ENCODE measurements at places on chromosomes 11 and 22.

- DNase-seq = no peak
Observed at GRCh38 chr22:35808377-35808776, 90.7 kb downstream of the APOL5 start.

DNA sequence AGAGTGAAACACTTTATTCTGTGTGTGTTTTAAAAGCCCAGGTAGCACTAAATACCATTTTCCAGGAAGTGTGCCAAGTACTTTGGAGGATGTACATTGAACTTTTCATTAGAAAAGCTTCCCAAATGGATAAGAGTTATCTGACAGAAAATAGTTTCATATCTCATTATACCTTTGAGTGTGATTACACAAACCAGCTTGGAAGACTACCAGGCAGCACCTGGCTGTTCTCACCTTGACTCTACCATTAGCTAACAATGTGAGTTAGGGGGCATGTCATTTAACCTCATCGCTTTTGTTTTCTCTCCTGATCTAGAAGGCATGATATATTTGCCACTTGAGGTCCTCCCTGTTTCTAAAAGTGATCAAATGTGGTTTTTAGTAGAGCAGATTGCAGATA lies 50.2 kb downstream of the GRM5 start:
- DNase-seq = no peak

DNA sequence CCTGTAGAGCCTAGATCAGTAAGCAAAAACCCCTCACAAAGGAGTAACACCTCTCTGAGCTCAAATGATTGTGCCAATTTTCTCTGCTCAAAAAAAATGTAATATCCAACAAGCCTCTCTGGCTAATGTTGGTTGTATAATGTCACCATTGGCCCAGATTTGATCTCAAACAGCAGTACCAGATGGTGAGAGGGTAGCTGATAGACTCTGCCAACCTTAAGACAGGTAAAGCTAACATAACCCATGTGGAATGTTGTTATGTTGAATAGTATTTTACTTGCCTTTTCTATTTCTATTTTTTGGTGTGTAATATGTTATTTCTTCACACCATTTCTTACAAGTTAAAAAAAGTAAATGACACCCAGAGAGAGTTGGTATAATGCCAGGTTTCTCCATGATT lies 166.7 kb upstream of the GUCY1A2 start:
- DNase-seq = no peak

GRCh38 chr11:12137938-12138731 lies 27.7 kb downstream of the MICAL2 start:
- DNase-seq = no peak

- DNase-seq = no peak
Observed at GRCh38 chr11:62926680-62927455, 5.7 kb upstream of the CHRM1 start.

- DNase-seq = no peak
Observed at GRCh38 chr11:15551901-15552851, 437.5 kb downstream of the INSC start.

- DNase-seq = no peak
Observed at GRCh38 chr11:47971501-47971900, 8.9 kb upstream of the PTPRJ start.

DNA sequence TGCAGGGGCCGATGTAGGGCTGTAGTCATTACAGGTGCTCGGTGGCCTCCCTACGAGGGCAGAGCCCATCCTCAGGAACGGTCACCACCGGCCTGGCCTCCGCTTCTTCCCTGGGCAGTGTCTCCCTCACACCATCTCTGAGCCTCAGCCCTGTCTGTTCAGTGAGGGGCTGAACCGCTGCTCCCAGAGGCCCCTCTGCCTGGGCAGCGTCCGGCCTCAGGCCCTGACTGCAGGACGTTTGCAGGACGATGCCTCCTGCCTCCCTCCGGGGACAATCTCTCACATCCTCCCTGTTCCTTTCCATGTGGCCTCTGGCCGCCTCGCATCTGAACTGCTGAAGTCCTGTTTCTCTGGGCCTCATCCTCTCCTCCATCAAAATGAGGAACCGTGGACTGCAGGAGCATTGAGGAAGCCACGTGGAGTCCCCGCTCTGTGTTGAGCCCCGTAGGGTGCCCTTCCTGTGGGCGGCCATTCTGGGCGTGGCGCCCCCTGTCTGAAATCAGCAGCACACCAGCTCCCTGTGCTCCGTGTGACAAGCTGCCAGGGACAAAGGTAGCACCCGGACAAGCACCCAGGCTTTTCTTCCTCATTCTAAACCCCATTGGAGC lies 933.5 kb downstream of the BRD1 start:
- DNase-seq = no peak

- no peak for DNase-seq
Observed at GRCh38 chr22:30704978-30705377, 10.3 kb downstream of the OSBP2 start.

GRCh38 chr11:44972746-44973435 lies 22.2 kb upstream of the TP53I11 start:
- no peak for DNase-seq

DNA sequence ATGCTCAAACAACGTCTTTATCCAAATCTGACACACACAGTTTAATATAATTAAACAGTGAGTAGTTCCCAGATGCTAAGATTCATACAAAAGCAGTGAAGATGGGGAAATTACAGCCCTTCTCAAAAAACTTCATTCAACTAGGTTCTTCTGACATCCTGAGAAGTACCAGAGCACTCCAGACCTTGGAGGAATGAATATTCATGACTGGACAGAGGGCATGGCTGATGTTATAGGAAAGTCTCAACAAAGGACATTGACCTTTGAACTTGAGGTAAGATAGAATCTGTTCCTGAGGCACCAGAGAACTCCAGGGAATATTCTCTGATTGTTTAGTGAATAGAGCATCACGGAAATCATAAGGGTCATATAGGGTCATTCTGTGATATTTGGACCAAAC lies 106.4 kb upstream of the SLC5A12 start:
- no peak for DNase-seq

- DNase-seq = no peak
Observed at GRCh38 chr11:71330996-71331395, 78.6 kb upstream of the SHANK2 start.

- no peak for DNase-seq
Observed at GRCh38 chr11:117829369-117829725, 4.8 kb upstream of the FXYD2 start.

DNA sequence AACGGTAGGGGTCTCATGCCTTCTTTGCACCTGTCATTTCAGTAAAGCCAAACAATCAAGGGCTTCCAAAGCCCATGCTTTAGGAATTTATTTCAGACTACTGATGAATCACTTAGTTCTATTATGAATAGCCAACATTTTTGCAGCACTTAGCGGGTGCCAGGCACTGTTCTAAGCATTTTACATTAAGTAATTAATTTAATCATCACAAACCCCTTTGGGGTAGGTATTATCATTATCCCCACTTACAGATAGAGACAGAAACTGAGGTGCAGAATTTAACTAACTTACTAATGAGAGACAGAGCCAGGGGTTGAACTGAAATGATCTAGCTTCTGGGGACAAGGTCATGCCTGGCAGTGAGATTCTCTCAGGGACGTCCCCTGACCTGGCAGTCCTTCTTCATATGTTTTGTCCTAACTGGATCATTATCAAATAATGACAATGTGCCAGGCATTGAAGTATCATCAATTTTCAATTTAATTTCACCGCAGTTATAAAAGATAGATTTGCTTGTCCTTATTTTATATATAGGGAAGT lies 31.7 kb upstream of the NAV2 start:
- DNase-seq = no peak

GRCh38 chr22:24134090-24134846 lies 47.0 kb upstream of the SUSD2 start:
- no peak for DNase-seq

GRCh38 chr11:67293090-67293489 lies 4.0 kb downstream of the ANKRD13D start:
- no peak for DNase-seq

DNA sequence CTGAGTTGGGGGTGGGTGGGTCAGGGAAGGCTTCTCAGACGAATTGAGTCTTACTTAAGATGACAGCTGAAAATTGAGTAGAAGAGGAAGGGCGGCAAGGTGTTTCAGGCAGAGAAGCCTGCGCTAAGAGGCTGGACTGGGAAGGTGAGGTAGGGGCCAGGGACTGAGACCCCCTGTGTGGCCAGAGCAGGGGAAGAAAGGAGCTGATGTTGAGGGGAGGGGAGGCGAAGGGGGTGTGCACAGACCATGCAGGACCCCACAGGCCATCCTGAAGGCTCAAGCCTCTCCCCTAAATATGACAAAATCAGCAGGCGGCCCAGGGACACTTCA lies 40.6 kb upstream of the CREB3L1 start:
- DNase-seq = no peak

DNA sequence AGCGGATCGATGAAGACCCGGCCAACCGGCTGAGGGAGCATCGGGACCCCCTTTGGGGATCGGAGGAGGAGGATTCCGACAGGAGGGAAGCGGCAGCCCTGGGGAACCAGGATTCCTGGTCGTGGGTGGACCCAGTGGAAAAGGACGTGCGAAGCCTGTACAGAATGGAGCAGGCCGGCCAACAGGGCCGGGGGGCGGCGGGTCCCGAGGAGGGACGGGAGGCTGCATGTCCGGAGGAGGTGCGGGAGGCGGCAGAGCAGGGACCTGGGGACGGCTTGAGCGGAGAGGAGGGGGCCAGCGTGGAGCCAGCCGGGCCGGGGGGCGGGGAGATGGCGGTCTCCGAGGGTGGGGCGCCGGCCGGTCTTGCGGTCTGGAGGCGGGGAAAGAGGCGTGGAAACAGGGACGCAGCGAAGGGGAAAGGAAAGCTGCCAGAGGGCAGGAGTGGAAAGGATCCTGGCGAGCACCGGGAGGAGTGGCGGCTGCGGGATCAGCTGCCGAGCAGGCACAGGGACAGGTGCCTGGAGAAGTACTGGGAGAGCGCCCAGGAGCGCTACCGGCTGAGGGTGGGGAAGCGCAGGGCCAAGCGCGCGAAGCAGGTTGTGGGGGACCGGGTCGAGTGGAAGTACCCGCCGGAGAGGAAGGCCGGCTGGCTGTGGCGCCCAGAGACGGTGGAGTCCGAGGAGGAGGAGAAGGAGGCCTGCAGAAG lies at the start of gene ANO5:
ANO5 (plus strand) TSS at position 444 of the 706 bp plus-strand sequence. CDS start 408 bp downstream, outside the sequence.
- no peak for DNase-seq

GRCh38 chr11:3880724-3881123 lies 25.3 kb downstream of the STIM1 start:
- DNase-seq = no peak

GRCh38 chr11:5004424-5005274 lies 10.0 kb downstream of the OR51L1 start:
- no peak for DNase-seq

DNA sequence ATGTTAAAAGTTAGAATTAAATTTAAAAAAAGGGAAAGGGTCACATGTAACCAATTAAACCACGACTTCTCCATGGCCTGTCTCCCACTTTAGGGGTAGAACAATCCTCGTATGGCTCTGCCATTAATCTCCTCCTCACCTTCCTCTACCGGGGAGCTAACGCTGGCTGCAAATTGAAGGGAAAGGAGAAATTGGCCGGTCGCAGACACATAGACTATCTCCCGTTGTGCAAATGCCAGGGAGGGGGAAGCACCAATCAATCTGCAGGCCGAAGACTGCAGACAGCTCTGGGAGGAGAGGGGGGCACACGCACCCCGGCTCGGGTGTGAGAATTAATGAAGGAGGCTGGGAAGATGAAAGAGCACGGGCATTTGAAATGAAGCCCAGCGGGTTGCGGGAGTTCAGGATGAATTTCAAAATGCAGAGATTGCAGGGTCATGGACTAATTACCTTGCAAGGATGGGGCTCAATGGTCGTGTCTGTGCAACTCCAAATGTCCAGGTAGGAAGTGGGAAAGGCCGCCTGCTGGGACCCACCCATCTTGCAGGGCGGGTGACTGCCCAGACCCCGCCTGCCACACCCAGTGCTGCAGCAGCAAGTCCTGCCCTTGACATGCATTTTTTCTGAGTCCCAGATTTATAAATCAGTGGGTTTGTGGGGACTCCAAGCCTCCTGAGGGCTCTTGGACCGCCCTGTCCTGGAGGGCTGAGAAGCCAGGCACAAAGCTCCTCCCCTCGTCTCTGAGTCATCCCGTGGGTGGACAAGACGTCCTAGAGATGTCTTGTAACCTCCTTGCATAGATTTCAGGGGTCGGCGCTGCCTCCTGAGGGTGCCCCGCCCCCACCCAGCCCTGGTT lies 534.2 kb downstream of the TBC1D22A start:
- no peak for DNase-seq

- no peak for DNase-seq
Observed at GRCh38 chr11:96113193-96113681, 189.3 kb upstream of the MTMR2 start.

GRCh38 chr11:132037956-132038355 lies 667.5 kb downstream of the NTM start:
- DNase-seq = no peak

DNA sequence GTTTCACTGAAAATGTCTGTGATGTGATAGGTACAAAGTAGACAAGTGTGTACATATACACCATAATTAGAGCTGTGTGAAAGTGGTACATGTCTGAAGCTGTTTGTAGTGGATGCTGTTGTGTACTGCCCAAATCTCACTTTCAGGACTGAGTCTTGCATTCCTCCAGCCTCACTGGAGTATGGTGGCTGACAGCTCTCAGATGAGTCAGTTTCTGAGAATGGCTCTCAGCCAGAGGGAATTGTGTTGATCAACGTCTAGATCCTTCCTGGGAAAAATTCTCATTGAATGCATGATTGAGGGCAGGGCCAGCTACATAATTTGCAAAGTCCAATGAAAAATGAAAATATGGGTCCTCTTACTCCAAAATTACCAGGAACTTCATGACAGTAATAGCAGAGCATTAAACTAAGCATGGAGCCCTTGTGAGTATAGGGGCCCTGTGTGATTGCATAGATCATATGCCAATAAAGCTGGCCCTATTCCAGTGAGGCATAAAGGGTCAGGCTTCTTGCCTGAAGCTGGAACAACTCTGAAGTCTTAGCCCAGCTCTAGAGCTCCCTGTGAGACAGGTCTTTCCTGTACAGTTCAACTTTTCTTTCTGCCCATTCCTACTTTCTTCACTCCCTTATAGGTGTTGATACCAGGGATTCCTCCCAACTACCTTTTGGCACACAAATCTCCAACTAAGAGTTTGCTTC lies 10.8 kb upstream of the CYP2R1 start:
- no peak for DNase-seq

DNA sequence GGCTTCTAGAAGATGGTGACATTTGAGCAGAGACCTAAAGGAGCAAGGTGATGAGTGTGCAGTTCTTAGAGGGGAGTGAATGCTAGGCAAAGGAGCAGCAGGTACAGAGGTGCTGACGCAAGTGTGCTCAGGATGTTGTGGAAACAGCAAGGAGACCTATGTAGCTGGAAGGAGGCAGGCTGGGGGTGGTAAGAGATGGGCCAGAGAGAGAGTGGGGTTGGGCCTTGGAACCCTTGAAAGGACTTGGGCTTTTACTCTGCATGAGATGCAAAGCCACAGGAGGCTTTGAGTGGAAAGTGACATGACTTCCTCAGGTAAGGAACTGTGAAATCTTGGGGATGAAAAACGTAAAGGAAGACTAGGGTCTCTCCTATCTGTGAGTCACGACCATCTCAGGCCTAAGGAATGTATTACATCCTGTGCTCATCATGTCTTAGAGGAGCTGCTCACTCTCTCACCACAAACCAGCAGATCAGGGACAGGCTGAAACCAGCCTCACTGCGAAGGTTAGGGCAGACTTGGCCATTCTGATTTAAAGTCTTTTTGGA lies 65.4 kb downstream of the MICAL2 start:
- DNase-seq = no peak

GRCh38 chr11:4886186-4886585 lies 4.5 kb downstream of the OR51T1 start:
- DNase-seq = no peak

- no peak for DNase-seq
Observed at GRCh38 chr22:37428649-37429586, 1.6 kb upstream of the ELFN2 start.
